ENCODE measurements at places on chromosomes 1 and 21.

- DNase-seq, result no peak
Observed at GRCh38 chr1:186738926-186739325, 58.7 kb upstream of the PTGS2 start.

GRCh38 chr1:111880881-111881837 is 108.3 kb downstream of the KCND3 start:
- DNase-seq, result no peak

GRCh38 chr1:232726048-232726779 is 79.0 kb upstream of the MAP10 start:
- DNase-seq, result no peak

DNA sequence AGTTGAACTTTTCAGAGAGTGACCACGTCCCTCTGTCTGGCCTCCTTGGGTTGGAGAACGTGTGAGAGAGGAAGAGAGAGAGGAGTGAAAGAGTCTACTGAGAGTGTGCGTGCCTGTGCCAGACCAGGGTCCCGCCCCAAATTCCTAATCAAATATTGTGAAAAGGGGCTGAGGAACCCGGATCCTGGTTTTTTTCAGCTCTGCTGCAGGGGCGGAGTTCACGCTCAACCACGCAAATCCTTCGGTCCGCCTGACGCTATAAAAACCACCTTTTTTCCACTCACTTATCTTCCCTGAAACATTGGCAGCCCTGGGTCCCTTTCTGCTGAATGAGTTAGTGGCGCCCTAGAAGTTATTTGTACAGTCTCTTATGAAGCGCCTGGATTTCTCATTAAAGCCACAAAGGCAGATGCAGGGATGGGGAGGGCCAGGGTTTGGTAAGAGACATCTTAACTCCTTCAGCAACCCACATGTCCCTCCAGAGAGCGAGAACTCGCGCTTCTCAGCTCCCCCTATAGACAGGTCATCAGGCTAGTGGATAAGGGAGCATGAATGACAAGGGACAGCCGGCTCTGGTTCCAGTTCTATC is at the start of gene FMOD:
FMOD (minus strand) TSS at position 86 of the 589 bp plus-strand sequence. CDS start 2,852 bp downstream, outside the sequence.
- DNase-seq, result no peak

DNA sequence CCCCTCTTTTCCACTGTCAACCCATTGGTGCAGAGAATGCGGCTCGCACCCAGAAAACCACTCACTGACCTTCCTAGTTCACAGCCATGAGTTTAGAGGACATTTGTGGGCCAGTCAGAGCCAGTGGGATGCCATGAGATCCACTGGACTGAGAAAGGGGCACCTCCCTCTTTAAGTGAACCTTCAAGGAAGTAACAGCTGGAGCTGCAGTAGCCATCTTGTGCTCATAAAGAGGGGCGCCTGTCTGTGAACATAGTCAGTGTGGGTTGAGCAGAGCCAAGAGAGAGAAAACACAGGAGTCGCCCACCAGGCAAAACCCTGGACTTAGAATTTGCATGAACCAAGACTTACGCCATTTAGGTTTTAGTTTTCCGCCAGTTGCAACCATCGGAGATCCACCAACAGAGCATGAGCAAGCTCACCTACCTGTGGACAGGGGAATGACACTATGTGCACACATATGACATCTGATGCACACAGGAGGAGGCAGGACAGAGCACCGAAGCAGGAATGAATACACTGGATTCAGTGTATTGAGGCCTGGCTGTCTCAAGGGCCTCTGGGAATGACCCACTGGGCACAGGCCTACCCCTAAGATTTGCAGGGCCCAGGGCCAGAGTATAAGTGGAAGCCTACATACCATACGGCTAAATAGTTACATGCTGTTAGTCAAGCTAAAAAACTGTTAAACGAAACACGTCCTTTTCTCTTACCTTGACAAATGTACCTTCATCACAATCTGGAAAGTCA is 151.6 kb downstream of the GRIK3 start:
- DNase-seq, result no peak

DNA sequence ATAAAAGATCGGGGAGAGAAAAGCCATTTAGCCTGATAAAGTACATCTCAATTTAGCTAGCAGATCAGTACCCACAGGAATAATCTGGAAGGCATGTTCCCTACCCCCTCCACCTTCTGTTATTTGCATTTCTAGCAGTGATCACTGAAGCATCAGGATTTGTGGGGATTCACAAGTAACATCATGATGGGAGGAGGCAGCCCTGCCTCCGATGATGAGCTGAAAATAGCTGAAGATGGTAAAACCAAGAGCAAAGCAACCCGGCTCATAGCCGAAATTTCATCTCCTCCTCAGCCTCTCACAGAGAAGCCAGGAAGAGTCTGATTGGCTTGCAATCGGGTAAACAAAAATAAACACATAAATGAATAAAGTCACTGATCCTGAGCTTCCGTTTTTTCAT is 2.4 kb downstream of the CCSAP start:
- DNase-seq, result no peak

DNA sequence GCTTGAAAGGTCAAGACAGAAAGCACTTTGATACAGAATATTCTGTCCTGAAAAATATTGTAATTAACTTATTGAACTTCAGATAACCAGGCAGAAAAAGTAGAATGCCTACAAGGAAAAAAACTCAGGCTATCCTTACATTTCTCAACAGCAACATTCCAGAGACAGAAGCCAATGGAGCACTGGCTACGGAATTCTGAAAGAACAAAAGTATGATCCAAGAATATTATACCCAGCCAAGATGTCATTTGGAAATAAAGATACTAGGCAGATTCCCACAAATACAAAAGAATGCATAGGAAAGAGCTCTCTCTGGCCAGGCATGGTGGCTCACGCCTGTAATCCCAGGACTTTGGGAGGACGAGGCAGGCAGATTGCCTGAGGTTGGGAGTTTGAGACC is 5.8 kb upstream of the PPT1 start:
- DNase-seq, result no peak

DNA sequence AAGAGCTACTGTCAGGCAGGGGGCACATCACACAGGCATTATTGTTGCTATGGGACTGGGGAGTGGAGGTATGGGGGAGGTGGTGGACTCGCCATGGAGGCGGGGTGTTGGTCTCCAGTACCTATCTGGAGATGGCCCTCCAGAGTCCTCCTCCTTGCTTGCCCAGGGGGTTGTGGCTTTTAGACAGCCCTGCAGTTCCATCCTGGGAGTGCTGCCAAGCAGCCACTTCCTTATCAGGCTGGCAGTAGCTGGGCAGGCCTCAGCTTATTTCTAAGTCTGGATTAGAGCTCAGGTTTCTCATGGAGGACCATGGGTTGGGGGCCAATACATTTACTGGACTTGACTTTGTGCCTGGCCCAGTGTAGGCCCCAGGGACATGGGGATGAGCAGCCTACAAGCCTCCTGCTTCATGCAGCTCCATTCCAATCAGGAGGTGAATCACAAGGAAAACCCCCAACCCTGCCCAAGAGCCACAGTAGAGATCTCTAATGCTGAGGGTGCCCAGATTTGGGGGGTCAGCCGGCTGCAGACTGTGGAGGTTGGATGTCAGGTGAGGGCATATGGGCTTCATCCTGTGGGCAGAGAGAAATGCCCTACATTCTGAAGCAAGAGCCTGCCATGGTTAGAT is 210.7 kb upstream of the EDN2 start:
- no peak for DNase-seq

DNA sequence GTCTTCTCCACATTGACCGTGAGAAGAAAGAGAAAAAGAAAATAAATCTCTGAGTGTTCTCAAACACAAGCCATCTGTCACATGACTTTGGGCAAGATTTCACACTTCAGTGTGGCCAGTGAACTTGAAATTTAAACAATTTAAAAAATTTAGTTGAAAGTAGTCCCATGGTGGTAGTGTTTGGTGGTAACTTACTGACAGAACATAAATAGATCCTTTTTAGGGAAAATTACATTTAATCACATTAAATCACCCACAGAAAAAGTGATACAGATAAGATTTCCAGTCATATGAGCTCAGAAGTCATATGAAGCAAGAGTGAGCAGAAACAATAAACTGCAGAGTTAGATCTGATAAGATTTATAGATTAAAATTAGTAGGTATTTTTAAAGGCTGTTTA is 31.9 kb upstream of the SGIP1 start:
- DNase-seq, result no peak

DNA sequence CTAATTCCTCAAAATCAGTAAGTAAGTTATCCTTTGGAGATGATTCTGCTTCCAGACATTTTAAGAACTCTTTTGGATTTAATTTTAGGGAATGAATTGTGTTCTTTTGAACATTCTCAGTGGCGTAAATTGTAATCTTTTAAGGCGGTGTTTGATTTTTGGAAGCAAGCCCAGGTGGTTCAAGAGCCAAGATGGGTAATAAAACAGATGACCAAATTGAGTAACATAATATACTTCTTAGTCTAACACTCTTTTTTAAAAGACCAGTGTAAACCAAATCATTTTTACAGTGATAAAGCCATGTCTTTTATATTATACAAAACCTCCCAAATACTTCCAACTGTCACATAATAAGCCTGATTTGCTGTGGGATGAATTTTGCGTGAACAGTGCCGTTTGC is 133.8 kb downstream of the LRRC40 start:
- no peak for DNase-seq

GRCh38 chr1:209094384-209094783 is 489.1 kb upstream of the CAMK1G start:
- no peak for DNase-seq

DNA sequence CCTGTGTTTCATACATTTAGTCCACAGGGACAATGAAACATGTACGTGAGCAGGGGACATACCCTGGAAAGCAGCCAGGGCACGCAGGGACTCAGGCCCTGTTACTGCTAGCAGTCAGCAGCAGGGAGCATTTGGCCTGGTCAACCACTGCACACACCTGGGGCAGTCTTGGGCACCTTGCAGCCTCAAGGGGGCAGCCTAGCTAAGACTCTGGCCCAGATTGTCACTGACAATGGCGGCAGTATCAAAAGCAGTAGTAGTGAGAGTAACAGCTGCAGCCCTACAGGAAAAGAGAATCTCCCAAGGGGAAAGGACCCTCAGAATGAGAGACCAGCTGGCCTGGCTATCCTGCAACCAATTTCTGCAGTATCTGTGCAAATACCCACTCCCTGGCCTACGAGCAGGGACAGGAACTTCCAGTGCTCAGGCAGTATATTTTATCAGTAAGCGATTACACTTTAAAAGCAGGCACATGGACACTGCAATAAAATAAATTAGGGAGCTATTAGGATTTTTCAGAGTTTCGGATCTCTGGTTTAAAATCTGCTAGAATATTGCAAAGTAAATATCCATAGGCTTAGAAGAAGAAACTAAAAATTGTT is 475.6 kb downstream of the LTN1 start:
- peak; percentile 81 for DNase-seq

GRCh38 chr1:68269637-68270430 is 37.5 kb upstream of the WLS start:
- DNase-seq, result no peak

DNA sequence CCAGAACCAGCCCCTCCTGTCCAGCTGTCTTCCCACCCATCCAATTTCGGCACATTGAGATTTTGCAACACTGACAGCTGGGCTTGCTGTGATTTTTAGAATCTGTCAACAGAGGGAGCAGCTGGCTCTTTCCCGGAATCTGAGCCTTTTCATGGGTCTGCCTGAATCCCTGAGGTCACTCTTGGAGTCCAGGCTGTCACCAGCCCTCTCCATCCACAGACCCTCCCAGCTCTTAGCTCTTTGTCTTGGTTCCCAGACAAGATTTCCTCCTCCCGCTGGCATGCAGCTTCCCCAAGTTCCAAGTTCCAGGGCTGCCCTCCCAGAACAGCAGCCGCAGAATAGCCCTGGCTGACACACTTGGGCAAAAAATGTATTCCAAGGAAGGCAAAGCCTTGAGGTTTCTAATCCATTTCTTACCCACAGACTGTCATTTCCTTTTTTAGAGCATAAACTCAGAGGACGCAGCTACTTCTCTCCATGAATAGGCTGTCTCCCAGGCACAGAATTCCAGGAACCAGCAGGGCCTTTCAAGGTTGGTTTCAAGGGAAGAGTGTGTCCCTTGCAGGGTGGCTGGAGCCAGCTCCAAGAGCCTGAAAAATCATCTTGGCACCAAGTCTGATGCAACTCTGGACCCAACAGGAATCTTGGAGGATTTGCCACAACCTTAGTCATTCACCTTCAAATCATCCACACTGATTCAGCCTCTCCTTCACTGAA is 7.1 kb upstream of the TMEM61 start:
- DNase-seq, result no peak

DNA sequence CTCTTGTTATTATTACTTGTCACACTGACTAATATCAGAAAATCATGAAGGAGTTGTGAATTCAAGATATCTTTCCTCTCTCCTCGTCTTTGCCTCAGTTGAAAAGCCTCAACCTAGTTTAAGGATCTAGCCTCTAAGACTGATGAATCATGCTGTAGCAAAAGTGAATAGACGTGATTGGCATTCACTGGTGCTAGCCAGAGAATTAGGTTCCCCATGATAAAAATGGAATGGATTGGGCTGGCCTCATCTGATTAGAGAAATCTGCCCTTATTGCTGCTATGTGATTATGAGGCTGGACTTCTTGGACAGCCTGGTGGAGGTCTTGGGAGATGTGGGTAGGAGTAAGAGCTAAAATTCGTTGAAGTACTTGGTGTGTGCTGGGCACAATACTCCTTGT is 208.2 kb downstream of the BACH1 start:
- no peak for DNase-seq

- DNase-seq, result no peak
Observed at GRCh38 chr1:44881011-44881632, 38.1 kb upstream of the PTCH2 start.

GRCh38 chr1:240401731-240402130 is 210.2 kb downstream of the GREM2 start:
- DNase-seq, result no peak

GRCh38 chr1:247656221-247656875 is 23.2 kb downstream of the OR13G1 start:
- no peak for DNase-seq

DNA sequence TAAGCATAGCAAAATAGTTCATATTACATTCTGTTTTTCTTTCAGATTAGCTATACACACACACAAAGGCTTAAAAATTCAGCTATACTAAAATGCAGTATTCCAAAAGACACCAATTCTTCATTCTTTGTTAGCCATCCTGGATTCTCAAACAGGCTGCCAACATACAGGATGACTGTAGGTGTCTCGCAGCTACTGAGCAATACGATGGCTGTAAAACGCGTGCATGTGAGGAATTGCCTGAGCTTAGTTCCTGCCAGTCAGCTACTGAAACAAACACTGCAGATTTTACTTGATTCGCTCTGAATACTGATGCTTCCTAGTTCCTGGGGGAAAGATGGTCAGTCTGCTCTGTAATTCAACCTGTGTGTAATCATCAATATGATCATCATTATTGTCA is 24.7 kb upstream of the HMGN1 start:
- DNase-seq, result no peak

DNA sequence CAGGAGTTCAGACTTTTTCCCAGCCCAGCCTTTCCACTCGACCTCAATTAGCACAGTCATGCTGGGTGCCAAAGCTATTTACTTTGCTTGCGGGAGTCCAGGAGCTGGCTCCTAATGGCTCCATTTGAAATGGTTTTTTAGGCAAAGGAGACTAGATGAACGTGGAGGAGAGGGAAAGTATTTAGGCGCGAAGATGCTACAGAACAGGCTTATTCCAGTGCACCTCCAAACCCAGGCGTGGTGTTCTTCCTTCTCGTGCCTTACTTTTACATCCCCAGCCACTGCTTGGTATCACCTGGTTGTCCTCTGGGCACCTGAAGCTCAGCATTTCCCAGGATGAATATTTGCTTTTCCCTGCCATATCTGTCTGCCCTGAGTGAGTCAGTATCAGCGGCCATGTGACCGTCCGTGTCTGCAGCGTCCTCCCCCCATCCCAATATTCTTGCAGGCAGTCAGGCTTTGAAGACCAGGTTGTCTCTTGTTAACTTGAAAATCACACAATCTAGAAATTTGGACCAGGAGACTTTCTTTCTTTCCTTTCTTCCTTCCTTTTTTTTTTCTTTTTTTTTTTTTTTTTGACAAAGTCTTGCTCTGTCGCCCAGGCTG is 198.5 kb downstream of the DYRK1A start:
- DNase-seq, result no peak

Data from activated CD8-positive, alpha-beta memory T cell treated with anti-CD3 and anti-CD28 coated beads for 24 hours (primary cell).